ENCODE measurements at places on chromosomes 11 and 22. TPM values are rescaled to one million over a fixed set of nuclear protein-coding genes. Genes with fewer than 3 reads are reported as not detected.

- H3K4me1 ChIP-seq = no peaks in the 10 kb centered on the region
- H3K36me3 ChIP-seq = peaks cover 14% of the 10 kb centered on the region
- no peak within 1 kb of the TSS for H3K27ac ChIP-seq
- no peaks in the 10 kb centered on the region for H3K27me3 ChIP-seq
Observed at GRCh38 chr11:55571828-55572227, at the start of gene OR4C16. OR4C16 (plus strand) TSS chr11:55572128; CDS start chr11:55572128, 0 bp downstream.

DNA sequence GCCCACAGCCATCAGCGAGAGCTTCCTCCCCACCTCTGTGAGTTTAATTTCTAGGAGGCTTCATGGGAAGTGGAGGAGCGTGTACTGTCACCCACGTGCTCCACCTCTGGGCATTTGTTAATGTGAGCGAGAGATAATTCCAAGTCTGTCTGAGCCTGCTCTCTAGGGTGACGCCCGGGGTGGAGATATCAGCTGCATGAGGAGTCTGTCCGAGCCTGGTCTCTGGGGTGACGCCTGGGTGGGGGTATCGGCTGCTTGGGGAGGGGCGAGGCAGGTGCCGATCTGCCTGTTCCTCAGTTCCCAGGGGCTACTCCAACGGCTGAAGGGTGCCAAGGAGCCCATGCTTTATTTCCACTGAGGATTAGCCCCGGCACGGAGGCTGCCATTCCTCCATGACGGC, 735.0 kb downstream of the BRD1 start:
- no peaks in the 10 kb centered on the region for H3K4me1 ChIP-seq
- no peak for DNase-seq
- H3K27me3 ChIP-seq = no peaks in the 10 kb centered on the region

YAP1 gene
- total RNA-seq = not detected

APOBEC3B gene
- not detected for total RNA-seq

DNA sequence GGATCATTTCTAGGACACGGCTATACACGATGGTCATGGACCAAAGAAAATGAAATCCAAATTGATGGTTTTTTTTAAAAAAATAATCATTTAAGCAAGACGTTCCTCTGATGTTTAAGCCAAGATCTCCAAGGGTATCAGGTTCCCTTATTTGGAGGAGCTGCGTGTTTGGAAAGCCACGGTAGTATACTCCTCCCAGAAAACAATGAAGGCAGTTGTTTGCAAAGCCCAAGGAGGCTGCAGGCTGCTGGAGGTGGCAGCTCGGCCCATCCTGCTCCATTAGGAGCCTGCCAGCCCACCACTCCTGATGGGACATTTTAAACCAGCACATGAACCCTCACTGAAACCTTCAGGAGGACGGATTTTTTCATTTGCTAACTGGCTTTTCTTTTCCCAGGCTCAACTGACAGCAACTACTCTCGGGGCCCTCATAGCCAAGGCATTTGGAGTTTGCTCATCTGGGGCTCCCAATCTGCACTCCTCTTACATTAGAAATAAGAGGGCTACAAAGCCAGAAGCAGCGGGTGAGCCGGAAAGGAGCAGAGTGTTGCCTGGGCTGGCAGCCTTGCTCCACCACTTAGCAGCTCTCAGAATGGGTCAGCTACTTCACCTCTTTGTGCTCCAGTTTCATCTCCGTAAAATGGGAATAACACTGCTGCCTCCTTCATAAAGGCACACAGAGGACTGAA, 58.4 kb downstream of the ABTB2 start:
- H3K4me1 ChIP-seq = peaks cover 16% of the 10 kb centered on the region
- DNase-seq = no peak
- no peak overlapping the region for H3K4me3 ChIP-seq
- no peaks in the 10 kb centered on the region for H3K36me3 ChIP-seq
- no peak overlapping the region for H3K27ac ChIP-seq

- peaks cover 11% of the 10 kb centered on the region for H3K4me1 ChIP-seq
- H3K36me3 ChIP-seq = no peaks in the 10 kb centered on the region
- H3K27me3 ChIP-seq = no peaks in the 10 kb centered on the region
- no peak for DNase-seq
- H3K27ac ChIP-seq = no peak overlapping the region
- H3K4me3 ChIP-seq = no peak overlapping the region
Observed at GRCh38 chr11:129320494-129320893, 55.2 kb upstream of the BARX2 start.

CRYAB gene
- not detected for total RNA-seq

DNA sequence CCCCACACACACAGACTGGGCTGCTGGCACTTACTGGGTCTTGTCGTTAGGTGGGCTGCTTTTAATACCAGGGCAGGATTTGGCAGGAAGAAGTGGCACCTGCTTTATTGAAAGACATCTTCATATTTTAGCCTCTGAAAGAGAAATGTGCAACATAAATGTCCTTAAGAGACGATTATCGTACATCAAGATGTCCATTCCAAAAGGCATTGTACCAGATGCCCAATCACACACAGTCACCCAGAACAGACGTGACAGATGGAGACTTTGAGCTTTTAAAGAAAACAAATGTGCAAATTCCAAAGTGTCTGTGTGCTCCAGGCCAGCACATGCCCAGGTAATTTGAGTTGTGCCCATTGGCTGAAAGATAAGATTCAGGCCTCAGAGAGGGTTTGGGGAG, 155.7 kb downstream of the RRAS2 start:
- H3K27me3 ChIP-seq = no peaks in the 10 kb centered on the region
- H3K4me1 ChIP-seq = no peaks in the 10 kb centered on the region
- H3K36me3 ChIP-seq = no peaks in the 10 kb centered on the region
- no peak overlapping the region for H3K27ac ChIP-seq

- H3K36me3 ChIP-seq = peaks cover 29% of the 10 kb centered on the region
- H3K27ac ChIP-seq = no peak overlapping the region
- H3K27me3 ChIP-seq = no peaks in the 10 kb centered on the region
- DNase-seq = no peak
Observed at GRCh38 chr11:9563196-9563730, 10.2 kb upstream of the WEE1 start.

DNA sequence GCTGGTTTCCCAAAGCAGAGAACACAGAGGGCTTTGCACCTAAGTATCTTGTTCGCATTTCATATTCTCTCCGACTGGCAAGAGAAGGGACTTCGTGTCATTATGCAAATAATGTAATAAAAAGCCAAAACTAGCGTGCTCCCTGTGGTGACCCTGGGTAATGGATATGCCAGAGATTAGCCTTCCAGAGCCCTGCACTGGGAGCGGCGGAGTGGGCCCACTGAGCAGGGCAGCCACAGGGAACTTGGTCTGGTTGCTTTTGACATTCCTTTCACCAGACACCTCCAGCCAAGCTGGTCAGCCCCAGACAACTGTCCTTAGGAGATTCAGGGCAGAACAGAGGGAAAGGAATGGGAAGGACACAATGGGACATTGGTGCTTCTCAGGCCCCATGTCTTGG, 56.1 kb downstream of the FLI1 start:
- H3K4me1 ChIP-seq = peaks cover 88% of the 10 kb centered on the region
- no peak overlapping the region for H3K4me3 ChIP-seq

GRCh38 chr11:75656044-75656727, 12.7 kb downstream of the MAP6 start:
- H3K36me3 ChIP-seq = no peaks in the 10 kb centered on the region
- no peak overlapping the region for H3K4me3 ChIP-seq
- H3K27me3 ChIP-seq = peaks cover 10% of the 10 kb centered on the region
- no peak for DNase-seq
- no peaks in the 10 kb centered on the region for H3K4me1 ChIP-seq
- no peak overlapping the region for H3K27ac ChIP-seq

ATP5MG gene
- 145 TPM for total RNA-seq

NXPE4 gene
- not detected for total RNA-seq

IL18 gene
- total RNA-seq = not detected

DNA sequence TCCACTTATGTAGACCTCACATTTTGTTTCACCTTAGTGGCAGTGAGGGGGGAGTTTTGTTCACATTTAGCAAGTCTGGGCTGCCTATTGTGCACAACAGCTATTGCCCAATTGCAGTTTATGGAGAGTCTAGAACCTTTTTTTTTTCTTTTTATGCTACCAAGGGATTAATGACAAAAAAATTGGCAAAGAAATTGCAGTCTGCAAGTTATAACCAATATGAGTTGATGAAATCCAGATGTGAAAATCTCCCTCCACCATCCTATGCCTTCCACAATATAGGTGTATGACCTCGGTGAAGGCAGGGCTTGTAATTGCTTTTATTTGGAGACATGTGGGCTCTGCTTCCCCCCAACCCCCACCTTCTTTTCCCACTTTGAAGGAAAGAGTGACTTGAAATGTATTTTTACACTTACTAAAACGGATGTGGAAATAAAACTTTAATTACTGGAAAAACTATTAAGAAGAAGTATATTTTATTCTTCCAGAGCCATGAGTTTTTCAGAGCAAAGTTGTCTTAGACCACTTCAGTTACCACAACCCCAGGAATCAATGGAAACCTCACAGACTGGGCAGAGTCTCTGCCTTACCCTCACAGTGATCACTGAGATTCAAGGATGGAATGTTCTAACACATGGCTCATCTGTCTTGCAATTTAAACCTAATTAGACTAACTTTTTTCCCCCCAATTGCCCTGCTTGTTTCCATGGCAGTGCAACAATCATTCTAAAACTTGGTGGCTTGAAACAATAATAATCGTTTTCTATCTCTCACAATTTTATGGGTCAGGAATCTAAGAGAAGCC, 120.8 kb upstream of the SLC5A12 start:
- H3K4me1 ChIP-seq = no peaks in the 10 kb centered on the region
- no peak for DNase-seq
- no peaks in the 10 kb centered on the region for H3K27me3 ChIP-seq
- no peaks in the 10 kb centered on the region for H3K36me3 ChIP-seq

DNA sequence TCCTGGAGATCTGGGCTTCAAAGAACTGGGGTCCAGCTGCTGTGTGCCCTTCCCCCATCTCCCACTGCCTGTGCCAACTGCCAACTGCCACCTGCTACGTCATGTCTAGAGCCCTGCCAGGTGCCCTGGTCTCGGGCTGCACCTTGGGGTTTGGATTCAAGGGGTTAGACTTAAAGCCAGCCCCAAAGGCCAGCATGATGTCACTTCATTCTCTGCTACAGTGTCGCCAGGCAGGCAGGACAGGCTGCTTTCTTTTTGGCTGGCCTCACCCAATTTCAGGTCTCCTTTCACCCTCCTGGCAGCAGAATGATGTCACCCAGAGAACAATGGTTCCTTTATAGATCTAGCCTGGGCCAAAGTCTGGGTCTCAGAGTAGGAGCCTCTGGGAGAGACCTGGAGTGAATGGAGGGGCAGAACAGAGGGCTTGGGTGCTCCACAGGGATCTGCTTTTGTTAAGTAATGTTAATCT, 79.5 kb upstream of the CRYBB3 start:
- peaks cover 3% of the 10 kb centered on the region for H3K36me3 ChIP-seq
- no peak overlapping the region for H3K4me3 ChIP-seq

DNA sequence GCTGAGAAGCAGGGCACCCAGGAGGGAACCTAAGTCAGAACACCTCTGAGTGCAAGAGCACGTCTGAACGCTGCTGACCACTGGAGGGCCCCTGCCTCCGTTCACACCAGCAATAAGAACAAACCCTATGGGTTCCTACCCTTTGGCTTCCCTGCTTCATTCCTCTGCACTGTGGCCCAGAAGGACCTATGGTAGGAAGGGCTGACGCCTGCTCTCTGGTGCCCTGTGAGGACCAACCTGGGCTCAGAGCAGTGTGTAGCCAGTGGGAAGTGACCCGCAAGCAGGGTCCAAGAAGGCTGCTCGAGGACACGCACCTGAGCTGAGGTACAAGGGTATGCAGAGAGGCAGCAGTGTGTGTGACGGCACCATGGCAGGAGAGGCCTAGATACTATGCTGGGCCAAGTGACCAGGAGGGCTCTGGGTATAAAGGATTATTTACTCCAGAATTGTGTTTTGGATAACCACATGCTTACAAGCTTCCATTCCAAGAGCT, 68.8 kb upstream of the CLTCL1 start:
- peak overlapping the region; percentile 87 for H3K27ac ChIP-seq
- no peak for DNase-seq
- peaks cover 13% of the 10 kb centered on the region for H3K36me3 ChIP-seq
- H3K4me1 ChIP-seq = no peaks in the 10 kb centered on the region
- no peaks in the 10 kb centered on the region for H3K27me3 ChIP-seq
- H3K4me3 ChIP-seq = no peak overlapping the region

All from naive thymus-derived CD8-positive, alpha-beta T cell (primary cell).